ENCODE measurements at places on chromosomes 3 and 15.

GRCh38 chr15:61893146-61893545 is 167.1 kb downstream of the VPS13C start:
- DNase-seq: no peak

DNA sequence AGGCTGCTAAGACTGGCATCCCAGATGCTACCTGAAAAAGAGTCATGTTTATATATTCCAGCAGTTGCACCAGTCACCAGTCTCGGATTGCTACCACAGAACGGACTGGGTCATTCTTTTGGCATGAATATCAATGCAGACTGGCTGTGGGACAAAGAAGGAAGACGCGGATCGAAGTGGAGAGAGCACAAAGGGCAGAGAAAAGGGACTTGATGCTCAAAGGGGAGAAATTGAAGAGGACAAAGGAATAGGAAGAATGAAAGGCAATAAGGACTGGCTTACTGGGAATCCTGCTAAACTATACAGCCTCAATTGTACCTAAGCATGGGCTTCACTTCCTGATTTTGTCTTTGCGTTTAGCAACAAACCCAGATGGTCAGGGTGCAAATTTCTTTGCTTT is 15.3 kb upstream of the DIS3L start:
- DNase-seq: no peak

- peak; percentile 66 for DNase-seq
Measured at GRCh38 chr3:125119752-125120378, 64.1 kb upstream of the HEG1 start.

- DNase-seq: no peak
Measured at GRCh38 chr15:96593735-96594134, 263.2 kb downstream of the NR2F2 start.

- DNase-seq: no peak
Measured at GRCh38 chr3:8988384-8988655, 25.0 kb upstream of the RAD18 start.

DNA sequence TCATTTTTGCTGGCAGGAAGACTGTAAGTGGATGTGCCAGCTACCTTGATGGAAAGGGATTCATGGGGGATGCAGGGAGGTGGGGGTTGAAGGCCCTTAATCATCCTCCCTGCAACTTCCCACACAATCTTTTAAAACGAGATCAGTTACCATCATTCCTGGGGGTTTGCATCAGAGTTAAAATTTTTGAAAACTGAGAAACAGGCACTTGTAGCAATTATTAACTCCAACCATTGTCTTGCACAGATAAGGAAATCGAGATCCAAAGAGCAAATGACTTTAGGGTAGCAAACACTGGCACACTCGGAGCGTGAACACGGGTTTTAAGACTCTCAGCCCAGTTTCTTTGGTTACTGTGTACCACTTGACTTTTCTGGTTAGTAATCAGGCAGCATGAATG is 41.9 kb downstream of the GPD1L start:
- no peak for DNase-seq

DNA sequence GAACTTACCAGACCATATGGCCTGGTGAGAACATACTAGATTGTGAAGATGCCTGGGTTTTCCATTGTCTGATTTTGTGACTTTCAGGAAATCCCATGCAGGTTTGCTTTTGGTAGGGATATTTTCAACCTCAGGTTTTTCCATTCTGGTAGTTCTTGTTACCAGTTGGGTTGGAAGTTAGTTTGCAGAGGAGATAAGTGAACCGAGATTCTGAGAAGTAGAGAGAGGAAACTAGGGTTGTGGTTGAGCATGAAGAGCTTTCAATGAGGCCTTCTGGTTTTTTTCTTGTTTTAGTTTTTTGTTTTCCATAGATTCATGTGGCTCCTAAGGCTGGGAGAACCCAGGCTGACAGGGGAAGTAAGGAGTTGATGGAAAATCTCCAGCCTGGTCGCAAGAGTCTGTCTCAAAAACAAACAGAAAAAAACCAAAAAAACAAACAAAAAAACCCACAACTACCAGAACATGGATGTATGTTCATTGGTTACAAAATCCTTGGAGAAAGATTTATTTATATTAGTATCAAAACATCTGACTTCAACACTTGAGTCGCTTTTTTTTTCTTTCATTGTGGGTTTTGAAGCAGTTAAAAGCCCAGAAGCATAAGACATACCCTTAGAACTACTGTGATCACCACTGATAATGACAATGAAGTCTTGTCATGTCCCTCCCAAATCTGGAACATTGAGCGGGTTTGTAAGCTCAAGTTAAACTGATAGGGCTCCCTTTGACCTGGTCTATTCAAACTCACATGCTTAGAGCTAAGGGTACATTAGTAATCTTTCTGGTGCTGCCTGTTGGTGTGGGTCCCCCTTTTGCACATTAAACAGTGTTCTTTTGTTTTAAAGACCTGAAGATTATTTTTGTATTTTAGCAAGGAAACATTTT is 3.2 kb downstream of the GPR171 start:
- DNase-seq: no peak

DNA sequence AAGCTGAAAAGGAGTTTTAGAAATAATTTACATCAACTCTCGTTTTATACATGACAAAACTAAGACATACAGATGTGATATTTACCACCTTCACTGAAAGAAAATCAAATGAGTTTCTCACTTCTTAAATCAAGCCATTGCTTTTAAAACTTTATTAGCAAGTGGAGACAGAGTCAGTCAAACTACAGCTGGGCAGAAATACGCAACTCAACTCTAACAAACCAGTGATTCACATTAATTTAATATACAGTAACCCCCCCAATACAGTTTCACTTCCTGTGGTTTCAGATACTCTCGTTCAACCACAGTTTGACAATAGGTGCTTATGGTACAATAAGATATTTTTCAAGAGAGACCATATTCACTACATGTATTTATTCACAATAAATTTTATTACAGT is 477.1 kb downstream of the MAGI1 start:
- no peak for DNase-seq

DNA sequence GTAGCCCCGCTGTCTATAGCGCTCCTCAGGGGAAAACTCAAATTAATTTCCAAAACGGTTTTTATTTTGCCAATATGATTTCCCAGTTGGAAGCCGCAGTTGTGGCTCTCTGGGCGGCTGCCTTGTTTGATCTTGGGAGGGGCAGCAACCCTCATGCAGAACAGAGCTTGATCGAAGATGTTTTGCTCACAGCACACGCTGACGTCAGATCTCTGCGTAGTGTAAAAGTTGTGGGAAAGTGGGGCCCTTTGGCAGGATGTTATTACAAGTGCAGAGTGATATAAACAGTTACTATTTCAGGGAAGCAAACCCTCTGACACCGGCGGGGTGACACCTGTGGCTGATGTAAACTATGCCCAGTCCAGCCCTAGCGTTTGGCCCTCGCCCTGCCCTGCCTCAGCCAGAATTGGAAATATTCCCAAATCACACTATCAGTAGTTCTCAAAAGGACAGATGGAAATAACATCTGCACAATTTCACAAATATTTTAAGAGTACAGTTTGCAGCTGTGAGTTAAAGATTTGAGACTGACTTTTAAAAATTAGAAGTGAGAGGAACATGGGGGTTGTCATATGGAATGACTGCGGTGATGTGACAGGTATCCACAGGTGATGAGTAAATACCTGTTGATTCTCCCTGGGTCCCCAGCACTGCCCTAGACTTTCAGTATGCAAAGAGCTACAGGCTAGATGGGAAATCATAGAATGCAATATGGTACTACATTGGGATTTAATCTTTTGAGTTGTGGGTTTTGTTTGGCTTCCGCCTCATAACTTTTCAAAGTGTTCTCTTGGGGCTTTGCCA is 1.7 kb downstream of the SYNM start:
- DNase-seq: no peak

DNA sequence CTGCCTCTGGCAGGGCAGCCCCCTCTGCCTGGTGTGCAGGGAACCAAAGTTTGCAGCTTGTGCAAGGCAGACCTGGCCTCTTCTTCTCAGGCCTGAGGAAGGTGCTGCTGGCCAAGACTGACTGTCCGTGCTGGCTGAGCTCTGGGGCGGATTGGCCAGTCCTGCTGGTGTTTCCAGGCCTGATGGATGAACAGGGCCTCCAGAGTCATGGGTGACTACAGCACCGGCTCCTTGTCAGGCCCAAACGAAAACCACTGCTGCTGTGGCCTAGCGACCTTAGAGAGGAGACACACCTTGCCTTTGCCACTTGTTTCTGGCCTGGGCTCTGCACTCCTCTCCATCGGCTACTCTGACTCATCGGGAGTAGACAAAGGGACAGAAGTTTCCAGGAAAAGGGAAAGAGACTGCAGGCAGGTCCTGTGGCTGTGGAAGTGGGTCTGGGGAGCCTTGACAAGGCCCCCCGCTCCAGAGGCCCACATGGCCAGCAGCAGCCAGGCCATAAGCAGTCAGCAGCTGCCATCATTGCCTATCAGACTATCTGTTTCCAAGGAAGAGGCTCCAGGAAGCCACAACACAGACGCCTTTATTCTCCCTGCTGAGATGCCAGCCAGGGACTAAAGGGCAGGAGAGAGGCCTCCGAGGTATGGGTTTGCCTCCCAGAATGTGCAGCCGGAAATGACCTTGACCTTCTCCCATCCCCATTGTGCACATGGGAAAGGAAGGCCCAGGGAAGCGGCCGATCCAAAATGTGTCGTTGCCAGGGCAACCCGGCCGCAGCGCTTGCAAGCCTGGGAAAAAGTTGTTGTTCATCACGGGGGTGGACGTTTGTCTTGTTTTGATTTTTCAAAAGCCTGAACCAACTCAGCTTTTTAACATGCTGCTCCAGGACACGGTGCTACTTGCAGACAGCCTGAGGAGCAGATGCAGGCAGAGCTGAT is 160.5 kb downstream of the CHSY1 start:
- DNase-seq: no peak

Data from hypothalamus (tissue), 51 donors.